Activated CD4-positive, alpha-beta T cell treated with anti-CD3 and anti-CD28 coated beads for 24 hours (primary cell): ENCODE measurements at places on chromosomes 2 and 18.

GRCh38 chr2:40363631-40364030, 88.3 kb downstream of the SLC8A1 start:
- no peak for DNase-seq

DNA sequence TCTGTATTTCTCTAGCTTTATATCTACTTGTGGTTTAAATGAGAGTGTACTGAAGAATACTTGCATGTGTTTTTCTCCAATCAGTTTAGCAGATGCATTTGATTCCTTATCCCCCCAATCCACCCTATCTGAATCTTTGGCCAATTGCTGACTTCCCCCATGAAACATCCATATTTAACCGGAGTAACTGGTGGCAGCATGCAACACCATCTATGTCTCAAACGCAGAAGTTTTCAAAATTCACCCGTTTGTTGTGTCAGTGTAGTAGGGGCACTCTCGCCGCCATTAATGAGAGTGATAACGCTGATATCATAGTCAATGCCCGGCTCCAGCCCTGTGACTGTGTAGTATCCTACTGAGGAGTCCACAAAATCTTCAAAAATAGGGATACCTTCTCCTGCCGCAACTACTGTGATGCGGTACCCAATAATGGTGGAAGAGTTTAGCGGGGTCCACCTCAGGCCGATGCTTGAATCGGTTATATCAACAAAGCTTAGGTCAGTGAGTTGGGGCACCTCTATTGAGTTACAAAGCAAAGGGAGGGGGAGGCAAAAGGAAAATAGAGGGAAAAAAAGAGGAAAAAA, 43.1 kb downstream of the FN1 start:
- no peak for DNase-seq

- peak; percentile 46 for DNase-seq
Observed at GRCh38 chr18:46946656-46947282, 29.4 kb downstream of the KATNAL2 start.

DNA sequence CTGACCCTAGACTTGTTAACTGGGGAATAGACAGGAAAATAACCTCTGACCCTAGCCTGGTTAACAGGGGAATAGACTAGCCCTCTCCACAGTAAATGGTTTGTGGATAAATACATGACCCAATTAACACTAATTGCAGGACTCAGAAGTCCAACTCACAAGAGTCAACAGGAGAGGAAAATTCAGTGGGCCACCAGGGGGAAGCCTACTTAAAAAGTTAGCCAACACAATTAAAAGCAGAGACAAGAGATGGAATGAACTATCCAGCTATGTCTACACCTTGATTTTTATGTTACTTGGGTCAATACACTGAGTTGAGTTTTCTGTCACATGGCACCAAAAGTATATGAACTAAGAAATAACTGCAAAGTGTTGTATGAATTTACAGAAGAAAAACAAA, 158.8 kb upstream of the SLC39A10 start:
- DNase-seq: peak; percentile 38

DNA sequence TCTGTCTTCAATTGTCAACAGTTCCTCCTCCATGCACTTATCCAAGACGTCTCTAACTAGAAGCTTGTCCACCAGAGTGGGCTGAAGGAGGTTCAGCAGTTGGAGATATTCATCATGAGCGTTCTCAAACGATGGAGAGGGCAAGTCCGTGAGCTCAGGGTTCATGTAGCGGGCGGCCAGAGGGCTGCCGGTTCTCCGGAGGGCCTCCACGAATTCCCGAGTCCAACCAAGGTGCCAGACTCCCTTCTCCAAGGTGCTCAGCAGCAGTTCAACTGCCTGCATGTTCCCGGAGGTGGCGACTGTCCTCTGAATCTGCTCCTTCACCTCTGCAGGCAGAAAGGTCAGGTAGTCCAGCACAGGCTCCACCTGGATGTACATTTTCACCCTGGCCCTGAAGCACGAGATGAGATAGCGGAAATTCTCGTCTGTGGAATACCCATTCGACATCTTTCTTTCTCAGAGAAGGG, 590 bp downstream of the IFIH1 start:
- DNase-seq: no peak

- no peak for DNase-seq
Observed at GRCh38 chr2:156601855-156602551, 165.8 kb downstream of the GPD2 start.

- no peak for DNase-seq
Observed at GRCh38 chr2:96468904-96469303, 36.3 kb downstream of the NEURL3 start.

- DNase-seq: no peak
Observed at GRCh38 chr18:49597157-49597931, 35.5 kb downstream of the LIPG start.

GRCh38 chr18:33578518-33579348, 714 bp downstream of the ASXL3 start:
- DNase-seq: no peak

DNA sequence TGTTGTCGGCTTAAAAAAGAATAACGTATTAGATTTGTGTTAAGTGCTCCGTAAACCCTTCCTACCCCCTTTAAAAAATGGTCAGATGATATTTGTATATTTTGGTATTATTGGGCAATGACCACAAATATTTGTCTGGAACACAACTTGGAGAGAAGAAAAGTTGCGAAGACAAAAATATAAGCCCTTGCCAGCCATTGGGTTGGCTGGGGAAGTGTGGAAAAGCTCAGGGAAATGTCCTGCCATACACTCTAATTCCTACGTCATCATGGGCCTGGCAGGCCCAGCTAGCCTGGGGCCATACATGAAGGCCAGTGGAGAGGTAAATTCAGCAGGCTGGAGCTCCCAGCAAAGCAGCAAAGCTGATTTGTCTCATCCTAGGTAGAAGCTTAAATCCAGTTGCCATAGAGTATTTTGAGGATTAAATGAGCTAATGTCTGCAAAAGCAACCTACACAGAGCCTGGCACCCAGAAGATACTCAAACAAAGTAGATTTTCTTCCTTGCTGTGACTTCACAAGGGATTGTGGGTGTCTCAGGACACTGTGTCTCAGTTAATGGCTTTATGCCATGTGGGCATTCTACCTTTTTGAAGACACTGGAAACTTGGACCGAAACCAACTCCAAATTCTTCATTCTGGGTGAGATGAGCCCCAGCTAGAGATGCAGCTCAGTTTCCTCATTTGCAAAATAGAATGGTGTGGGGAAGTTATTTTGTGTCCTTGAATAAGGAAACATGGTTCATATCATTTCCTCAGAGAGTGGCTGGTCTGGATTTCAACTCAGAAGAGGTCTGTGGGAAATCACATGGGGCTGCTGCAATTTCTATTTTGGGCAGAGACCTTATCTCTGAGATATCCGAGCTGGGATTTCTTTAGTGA, 87.9 kb upstream of the MAP4K3 start:
- no peak for DNase-seq

DNA sequence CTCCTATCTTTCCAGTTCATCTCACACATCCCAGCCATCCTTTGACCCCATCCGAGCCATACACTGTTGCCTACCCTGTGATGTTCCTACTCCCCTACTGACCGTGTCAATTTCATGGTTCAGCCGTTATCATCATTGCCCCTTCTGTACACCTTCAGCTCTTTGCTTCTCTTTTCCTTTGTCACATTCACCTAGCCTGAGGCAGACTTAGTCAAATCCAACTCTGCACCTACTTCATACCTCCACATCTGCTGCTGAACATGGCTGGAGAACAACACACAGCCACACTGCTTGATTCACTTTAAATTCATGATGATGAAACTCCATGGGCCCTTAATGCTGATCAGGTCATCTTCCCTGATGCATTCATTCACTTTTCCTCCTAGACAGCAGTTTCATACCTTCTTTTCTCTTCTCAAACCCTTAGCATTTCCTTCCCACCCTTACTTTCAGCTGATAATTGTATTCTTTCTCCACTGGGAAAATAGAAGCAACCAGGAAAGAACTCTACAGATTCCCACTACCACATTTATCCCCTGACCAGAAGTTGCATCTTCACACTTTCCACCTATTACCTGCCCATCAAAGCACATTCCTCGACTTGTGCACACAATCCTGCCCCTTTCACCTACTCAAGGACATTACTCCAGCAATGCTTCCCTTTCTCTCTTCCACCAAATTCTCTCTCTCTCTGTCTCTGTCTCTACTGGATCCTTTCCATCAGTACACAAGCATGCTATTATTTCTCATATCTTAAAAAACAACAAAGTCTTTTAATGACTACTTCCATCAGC, 59.6 kb downstream of the PKDCC start:
- DNase-seq: no peak

DNA sequence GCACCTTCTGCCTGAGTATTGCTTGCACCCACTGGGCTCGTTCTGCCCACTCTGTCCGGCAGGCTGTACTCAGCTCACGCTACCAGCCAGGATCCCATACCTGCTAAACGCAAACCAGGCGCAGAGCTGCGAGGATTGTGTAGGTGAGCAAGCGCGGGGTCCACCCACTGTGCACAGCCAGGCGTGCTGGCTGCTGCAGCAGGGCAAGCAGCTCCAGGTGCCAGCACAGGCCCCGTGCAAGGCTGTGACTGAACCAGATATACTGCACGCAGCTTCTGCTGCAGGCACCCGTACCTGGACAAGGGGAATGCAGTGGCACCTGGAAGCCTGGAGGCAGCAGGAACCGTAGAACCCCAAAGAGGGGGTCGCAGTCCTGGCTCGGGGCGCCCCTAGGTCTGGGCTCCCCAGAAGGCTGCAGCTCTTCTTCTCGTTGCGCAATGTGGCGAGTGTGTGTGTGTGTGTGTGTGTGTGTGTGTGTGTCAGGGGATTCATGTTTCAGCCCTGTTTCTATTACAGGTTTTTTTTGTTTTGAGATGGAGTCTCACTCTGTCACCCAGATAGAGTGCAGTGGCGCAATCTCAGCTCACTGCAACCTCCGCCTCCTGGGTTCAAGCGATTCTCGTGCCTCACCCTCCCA, 46.1 kb upstream of the RAB1A start:
- no peak for DNase-seq
